HS-27A (cell line): ENCODE measurements at places on chromosomes 5 and 9.

DNA sequence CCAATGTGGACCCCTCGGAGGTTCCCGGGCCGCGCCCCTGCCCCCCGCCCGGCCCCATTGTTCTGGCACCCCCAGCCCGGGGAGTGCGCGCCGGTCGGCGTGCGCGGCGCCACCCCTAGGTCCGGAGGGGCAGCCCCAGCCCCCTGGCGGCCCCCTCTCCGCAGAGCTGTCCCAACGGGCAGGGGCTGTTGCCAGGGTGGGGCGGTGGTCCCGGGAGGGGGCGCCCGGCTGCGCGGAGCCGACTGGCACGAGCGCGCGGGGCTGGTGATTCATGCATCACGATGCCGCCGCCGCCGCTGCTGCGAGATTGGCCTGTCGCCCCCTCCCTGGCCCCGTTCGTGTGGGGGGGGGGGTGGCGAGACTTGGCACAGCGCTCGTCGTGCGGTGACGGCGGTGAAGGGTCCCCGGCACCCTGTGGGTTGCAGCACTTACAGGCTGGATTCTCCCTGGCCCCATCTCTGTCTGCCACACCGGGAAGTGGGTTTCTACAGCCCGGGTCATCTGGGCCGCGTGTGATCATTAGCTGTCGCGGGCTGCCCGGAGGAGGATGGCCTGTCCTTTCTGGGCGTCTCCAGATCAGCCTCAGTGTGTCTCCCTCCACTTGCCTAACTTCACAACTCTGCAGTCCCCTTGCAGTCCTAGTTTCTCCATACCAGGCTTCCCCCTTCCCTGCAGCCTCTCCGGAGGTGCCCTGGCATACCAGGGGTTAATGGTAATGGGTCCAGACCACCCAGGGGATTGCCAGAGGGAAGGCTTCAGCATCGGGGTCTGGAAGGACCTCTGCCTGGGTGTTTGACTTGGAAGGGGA, 858 bp downstream of the NCS1 start:
- DNase-seq: no peak

GRCh38 chr9:106722051-106722753, 140.8 kb upstream of the ZNF462 start:
- no peak for DNase-seq

GRCh38 chr9:76534026-76534425, 75.0 kb downstream of the GCNT1 start:
- no peak for DNase-seq

DNA sequence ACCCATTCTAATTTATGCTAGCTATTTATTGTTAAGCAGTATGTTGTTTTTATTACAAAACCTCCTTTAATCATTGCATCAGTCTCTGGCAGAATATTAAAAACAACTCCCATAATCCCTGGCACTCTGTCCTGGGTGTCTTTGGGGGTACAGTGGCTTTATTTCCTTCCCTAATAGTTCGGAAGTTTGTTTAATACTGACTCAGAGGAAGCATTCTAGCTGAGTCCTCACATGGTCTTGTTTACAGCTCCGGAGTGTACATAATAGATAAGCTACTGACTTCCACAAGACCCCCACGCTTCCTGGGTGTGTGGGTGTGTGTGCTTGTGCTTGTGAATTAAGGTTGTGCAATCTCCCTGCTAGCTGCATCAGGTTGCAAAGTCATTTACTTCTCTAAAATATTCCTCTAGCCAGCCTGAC, 149.8 kb upstream of the CDKN2B start:
- no peak for DNase-seq

DNA sequence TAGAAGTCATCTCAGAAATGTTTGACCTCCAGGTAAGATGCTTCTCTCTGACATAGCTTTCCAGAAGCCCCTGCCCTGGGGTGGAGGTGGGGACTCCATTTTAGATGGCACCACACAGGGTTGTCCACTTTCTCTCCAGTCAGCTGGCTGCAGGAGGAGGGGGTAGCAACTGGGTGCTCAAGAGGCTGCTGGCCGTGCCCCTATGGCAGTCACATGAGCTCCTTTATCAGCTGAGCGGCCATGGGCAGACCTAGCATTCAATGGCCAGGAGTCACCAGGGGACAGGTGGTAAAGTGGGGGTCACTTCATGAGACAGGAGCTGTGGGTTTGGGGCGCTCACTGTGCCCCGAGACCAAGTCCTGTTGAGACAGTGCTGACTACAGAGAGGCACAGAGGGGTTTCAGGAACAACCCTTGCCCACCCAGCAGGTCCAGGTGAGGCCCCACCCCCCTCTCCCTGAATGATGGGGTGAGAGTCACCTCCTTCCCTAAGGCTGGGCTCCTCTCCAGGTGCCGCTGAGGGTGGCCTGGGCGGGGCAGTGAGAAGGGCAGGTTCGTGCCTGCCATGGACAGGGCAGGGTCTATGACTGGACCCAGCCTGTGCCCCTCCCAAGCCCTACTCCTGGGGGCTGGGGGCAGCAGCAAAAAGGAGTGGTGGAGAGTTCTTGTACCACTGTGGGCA, 642 bp downstream of the CSF2 start:
- DNase-seq: no peak
